ENCODE measurements at places on chromosomes 4 and X.

DNA sequence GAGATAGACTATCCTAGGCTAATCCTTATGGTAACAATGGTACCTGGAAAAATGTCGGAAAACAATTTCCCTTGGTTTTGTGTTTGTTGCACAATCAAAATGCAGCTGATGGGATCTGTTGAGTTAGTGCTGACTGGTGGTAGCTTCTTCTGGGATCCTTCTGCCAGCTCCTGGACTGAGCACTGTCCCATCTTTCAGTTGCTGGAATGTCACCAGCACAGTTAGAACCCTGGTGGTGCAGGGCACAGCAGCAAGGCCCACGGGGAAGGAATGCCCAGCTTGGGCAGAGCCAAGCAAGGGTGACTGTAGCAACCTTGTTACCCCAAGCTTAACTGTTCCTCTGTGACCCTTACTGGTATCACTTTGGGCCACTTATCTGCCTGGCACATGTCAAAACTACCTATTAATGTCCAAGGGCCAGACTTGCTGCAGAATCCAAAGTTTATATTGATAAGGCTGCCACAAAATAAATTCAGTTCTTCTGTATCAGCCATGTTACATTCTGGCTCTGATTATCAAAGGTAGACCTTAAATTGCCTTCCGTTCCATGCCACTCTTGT lies 53.1 kb downstream of the GK start:
- H3K27me3 ChIP-seq, result no peaks in the 10 kb centered on the region
- no peaks in the 10 kb centered on the region for H3K36me3 ChIP-seq
- no peaks in the 10 kb centered on the region for H3K4me1 ChIP-seq
- H3K27ac ChIP-seq, result no peak overlapping the region

GRCh38 chrX:39675619-39676018 lies 422.1 kb downstream of the BCOR start:
- H3K4me3 ChIP-seq, result no peak overlapping the region
- no peaks in the 10 kb centered on the region for H3K36me3 ChIP-seq
- DNase-seq, result no peak
- H3K27me3 ChIP-seq, result no peaks in the 10 kb centered on the region

DNA sequence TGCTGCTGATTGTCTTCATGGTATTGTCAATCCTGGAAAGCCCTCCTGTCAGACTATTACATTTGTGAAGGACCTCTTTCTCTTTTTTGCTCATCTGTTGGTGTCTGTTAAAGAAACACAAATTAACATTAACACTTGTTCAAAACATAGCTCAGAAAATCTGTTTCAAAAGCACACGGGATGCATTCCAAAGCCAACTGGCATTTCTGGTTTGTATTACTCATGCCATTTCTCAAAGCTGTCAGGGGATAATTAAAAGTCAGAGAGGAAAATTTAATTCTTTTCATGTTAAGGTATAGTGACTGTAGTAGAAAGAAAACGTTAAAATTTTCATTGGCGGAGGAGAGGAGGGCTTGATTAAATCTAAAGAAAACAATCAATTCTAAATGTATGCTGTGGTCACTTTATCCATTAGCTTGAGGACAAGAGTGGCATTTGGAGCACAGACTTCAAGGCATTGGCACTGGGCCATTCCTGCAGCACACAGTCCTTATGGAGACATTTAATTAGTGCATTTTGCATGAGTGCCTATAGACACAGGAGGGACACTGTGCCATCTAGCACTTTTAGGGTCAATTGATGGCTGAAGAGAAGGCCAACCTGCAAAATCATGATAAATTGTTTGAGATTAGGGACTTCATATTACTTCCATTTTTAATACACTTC lies 21.2 kb upstream of the GLRA2 start:
- H3K36me3 ChIP-seq, result no peaks in the 10 kb centered on the region
- no peak for DNase-seq
- no peak overlapping the region for H3K27ac ChIP-seq
- no peak overlapping the region for H3K4me3 ChIP-seq

GRCh38 chr4:6834867-6835266 lies 52.3 kb downstream of the KIAA0232 start:
- H3K27me3 ChIP-seq, result no peaks in the 10 kb centered on the region
- H3K4me1 ChIP-seq, result no peaks in the 10 kb centered on the region
- no peak overlapping the region for H3K27ac ChIP-seq
- no peak for DNase-seq

DNA sequence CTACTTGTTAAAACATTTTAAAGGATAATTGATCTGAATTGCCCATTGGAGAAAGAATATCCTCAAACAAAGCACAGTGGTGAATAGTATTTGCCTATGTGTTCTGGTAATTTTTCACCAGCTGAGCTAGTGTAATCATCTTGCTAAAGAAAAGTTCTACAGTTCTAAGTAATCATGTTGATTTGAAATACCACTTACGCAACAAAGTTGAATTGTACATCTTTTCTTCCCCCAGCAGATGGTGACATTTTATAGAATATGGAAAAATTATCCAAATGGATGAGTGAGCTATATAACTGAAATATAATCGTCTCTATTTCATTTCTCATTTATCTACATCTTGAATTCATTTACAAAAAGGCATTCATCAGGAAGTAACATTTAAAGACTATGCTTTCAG lies 9.7 kb upstream of the ZNF674 start:
- no peaks in the 10 kb centered on the region for H3K27me3 ChIP-seq
- H3K4me3 ChIP-seq, result no peak overlapping the region
- no peak for DNase-seq
- H3K4me1 ChIP-seq, result no peaks in the 10 kb centered on the region

Data from RWPE2 (cell line).